ENCODE measurements at places on chromosomes 7 and 10.

- no peak for DNase-seq
Measured at GRCh38 chr10:133347710-133348517, 741 bp downstream of the PRAP1 start.

- no peak for DNase-seq
Measured at GRCh38 chr7:28891192-28891875, 66.8 kb downstream of the TRIL start.

- DNase-seq, result no peak
Measured at GRCh38 chr10:131871673-131872005, 29.2 kb upstream of the PPP2R2D start.

DNA sequence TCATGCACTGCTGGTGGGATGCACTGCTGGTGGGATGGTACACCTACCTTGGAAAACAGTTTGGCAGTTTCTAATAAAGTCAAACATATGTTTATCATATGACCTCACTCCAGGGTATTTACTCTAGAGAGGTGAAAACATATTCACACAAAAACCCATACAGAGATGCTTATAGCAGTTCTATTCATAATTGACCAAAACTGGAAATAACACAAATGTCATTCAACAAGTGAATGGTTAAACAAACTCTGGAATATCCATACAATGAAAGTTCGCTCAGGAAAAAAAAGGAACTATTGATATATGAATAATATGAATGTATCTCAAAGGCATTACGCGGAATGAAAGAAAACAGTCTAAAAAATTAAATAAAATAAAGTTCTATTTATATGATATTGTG, 19.5 kb downstream of the CCDC71L start:
- no peak for DNase-seq
